ENCODE measurements at places on chromosomes 2 and 18.

GRCh38 chr2:127820080-127820668 lies 9.2 kb upstream of the WDR33 start:
- DNase-seq = peak; percentile 32

DNA sequence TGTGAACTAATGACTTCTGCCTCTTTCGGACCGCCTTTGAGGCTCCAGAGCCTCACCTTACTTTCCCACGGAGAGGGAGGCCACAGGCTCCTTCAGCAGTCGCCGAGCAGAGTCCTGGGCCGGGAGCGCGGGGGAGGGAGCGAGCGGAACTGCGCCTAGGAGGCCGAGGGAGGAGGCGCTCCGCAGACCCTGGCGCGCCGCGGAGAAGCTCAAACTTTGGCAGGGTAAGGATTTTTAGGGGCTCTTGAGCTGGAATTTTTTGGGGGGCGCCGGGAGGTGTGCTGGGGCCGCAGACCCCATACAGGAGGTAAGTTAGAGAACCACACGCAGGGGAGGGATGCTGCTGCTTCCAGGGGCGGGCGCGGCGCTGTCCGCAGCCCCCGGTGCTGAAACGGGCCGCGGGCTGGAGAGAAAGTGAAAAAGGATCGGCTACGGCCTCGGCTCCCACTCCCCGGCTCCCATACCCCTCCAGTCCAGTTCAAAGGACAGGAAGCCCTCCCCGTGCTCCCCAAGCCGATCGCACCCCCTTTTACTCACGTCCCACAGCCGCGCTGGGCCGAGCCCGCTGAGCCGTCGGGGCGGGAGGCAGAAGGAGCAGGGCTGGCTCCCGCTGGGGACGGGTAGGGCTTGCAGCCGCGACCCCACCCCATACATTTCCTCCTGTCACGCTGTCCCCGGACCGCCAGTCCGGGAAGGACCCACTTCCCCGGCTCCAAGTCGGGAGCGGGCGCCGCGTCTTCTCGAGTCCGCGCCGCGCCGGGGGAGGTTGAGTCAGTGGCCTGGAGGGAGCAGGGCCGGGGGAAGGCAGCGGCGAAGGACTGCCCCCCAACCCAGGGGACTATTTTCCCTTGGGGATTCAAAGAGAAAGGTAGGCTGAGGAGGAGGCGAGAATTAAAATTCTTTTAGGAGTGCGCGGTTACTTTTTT lies at the start of gene CNGA3:
Gene CNGA3 (plus strand): TSS at position 146 of the 926 bp plus-strand sequence. CDS start 23,520 bp downstream, outside the sequence.
- peak; percentile 8 for DNase-seq

- DNase-seq = peak; percentile 47
Observed at GRCh38 chr2:45889620-45890370, 238.3 kb downstream of the PRKCE start.

DNA sequence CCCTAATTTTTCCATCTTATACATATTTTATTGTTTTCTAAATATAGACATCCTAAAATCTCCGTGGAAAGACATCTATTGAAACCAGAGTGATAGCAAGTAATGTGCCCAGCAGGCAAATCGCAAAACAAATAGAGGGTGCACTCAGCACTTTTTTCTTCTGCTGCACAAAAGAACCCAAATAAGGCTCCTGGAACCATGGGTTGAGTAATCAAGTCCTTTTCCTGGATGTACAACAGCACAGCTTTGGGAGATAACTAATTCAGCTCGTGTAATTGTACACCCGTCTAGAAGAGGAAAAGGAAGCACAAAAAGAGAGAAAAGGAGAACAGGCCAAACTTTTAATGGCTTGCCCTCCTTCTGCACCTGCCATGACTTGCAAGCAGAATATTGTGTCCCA lies 126.9 kb upstream of the TLK1 start:
- DNase-seq = no peak

DNA sequence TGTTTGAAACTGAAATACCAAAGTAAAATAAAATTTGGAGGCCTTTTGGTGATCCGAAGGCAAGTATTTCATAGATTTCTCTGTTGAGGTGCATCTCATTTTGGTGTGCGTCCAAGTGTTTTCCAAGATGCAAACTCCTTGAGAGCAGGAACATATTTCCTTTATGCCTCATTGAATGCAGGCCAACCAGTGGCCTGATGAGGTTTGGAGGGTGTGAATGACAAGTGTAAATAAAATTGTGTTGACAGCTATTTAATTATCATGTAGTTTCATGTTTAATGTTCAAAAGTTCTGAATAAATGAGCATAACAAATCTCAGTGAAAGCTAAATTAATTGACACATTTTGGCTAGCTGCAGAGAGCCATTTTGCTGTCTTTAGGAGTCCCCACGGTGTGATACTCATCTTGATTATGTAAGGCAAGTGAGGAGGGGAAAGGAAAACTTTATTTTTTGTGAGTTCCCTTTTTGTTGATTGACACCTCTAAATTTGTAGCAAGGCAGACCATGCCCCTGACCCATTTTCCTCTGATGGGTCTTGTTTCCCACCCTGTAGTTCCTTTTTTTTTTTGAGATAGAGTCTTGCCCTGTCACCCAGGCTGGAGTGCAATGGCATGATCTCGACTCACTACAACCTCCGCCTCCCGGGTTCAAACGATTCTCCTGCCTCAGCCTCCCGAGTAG lies 6.3 kb upstream of the LTBP1 start:
- DNase-seq = no peak

GRCh38 chr2:176584333-176584732 lies 315.1 kb downstream of the MTX2 start:
- DNase-seq = peak; percentile 60

GRCh38 chr2:222404151-222404905 lies 20.0 kb upstream of the SGPP2 start:
- DNase-seq = no peak

GRCh38 chr2:187994464-187995331 lies 297.0 kb upstream of the GULP1 start:
- DNase-seq = peak; percentile 53
